ENCODE measurements at places on chromosomes 7 and 10.
A peak's percentile ranks its signal among the peaks of the same experiment; 100 is the strongest.

DNA sequence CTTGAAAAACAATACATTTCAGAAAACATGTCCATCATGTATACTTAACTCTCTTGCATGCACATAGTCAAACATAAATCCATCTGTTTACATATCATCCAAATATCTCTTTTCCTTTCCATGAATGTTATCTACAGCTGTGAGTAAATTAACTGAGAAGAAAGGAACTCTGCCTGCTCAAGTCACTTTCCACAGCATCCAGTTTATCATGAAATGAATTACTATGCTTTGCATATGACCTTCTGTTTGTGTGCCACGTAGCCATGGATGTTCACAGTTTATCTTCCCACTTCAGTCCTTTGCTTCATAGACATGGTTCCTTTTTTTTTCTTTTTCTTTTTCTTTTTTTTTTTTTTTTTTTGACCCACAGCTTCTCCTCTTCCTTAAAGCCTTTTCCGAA lies 39.6 kb downstream of the BZW2 start:
- DNase-seq, result no peak

- no peak for DNase-seq
Measured at GRCh38 chr7:131553931-131554330, 2.5 kb downstream of the PODXL start.

GRCh38 chr10:3165196-3165595 lies 7.4 kb downstream of the PITRM1 start:
- no peak for DNase-seq

DNA sequence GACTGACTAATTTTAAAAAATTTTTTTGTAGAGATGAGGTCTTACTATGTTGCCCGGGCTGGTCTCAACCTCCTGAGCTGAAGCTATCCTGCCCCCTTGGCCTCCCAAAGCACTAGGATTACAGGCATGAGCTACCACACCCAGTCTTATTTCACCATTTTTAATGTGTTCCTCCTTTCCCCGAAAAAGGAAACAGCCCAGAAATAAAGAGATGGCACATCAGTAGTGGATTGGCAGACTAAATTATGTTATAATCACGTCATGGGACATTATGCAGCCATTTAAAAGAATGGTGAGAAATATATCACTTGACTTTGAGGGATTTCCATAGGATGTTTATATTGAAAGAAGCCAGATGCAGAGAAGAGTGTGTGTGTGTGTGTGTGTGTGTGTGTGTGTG lies 40.5 kb downstream of the CAPZA2 start:
- no peak for DNase-seq

DNA sequence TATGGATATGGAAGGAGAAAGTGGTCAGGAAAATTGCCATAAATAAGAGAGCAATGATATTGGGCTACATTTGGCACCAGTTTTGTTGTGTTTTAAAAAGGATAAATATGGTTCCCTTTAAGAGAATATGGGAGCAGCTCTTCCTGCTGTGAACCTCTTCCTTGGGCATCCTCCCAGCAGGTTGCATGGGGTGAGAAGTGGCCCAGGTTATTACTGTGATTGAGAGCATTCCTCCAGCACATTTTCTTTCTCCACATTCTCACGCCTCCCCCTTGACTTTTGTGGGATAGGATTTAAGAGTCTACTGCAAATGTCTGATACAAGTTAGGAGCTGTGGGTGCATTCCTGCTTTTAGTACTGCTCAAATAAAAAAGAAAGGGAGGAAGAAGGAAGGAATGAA lies 214.8 kb downstream of the POU6F2 start:
- DNase-seq, result no peak

DNA sequence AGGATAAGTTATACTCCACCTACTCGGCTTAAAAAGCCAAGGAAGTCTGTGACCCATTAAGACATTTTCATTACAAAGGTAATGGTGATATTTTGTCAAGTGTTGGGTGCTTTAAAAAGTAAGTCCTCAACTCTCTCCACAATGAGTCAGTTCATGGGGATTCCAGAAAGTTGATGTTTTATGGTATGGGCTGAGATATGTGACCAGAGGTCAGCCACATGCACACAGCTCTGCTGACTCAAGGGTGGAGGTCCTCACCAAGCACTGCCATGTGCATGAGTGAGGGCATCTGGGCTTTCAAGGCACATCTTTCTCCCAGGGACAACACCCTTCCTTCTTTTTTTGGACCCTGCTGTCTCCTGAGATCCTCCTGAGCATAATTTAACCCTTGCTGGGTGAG lies 292.9 kb downstream of the PTEN start:
- peak; percentile 96 for DNase-seq

GRCh38 chr7:45980181-45980905 lies 59.3 kb upstream of the IGFBP3 start:
- peak; percentile 63 for DNase-seq

- DNase-seq, result no peak
Measured at GRCh38 chr10:4561296-4561695, 264.7 kb upstream of the AKR1E2 start.

- peak; percentile 40 for DNase-seq
Measured at GRCh38 chr10:115657161-115657860, 564.1 kb downstream of the ATRNL1 start.

- DNase-seq, result no peak
Measured at GRCh38 chr10:100654782-100655325, 90.5 kb upstream of the PAX2 start.

Measured in ELR (cell line).